Renal cortical epithelial cell (primary cell): ENCODE measurements at places on chromosomes 1 and 21. TPM values are rescaled to one million over a fixed set of nuclear protein-coding genes. Genes with fewer than 3 reads are reported as not detected.

DNA sequence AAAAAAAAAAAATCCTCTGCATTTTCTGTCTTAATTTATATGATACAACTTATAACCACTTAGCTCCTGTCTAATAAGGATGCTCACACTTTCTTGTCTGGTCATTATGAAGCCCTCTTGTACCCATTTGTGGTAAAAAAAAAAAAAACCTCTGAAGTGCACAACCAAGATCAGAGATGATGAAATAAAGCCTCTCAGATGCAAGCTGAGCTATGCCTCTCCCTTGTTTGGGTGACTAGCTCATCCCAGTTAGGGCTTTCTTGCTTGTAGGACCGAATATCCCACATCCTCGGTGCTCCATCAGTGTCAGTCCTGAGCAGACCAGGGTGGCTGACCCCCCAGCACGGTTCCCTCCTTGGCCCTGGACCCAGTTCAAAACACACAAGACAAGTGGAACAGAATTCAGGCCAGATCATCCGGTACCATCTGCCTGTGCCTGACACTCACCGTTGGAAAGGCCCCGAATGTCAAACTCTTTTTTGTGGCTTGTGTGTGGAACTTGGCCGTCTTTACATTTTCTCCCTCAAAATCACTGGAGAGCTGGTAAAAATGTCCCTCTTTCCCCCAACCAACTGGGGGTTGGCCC is 6.3 kb upstream of the SELENON start:
- no peak for DNase-seq

DNA sequence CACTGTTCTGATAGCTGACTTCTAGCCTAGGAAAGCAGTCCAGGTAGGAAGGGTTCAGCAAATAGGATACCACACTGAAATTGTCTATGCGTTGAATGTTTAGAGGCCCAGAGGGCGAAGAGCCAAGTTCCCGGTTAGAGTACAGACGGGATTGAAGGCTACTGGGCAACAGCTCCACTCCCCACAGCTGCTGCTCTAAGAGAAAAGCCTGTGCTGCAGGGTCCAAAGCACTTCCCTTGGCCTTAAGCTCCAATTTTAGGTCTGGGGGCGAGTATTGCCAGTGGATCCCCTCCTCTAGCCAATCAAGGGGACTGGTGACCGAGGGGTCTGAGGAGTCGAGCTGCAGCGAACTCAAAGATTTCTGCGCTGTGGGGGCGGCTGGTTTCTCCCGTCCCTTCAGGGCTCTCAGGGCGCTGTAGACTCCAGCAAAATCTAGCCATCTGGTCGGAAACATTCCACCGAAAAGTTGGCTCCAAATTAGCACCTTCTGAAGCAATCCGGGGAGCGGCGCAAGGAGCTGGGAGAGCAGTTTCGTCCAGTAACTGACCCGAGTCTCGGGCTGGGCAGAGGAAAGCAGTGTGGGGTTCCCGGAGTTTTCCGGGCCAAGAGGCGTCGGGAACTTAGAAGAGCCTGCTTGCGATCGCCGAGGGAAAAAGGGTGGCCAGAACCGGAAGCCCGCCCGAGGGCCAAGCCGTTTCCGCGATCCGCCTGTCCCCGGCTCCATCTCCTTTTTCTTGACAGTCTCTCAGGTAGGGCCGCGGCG is 748 bp downstream of the PPP1R15B start:
- no peak for DNase-seq

GRCh38 chr1:229853751-229854150 is 213.3 kb upstream of the GALNT2 start:
- no peak for DNase-seq

DNA sequence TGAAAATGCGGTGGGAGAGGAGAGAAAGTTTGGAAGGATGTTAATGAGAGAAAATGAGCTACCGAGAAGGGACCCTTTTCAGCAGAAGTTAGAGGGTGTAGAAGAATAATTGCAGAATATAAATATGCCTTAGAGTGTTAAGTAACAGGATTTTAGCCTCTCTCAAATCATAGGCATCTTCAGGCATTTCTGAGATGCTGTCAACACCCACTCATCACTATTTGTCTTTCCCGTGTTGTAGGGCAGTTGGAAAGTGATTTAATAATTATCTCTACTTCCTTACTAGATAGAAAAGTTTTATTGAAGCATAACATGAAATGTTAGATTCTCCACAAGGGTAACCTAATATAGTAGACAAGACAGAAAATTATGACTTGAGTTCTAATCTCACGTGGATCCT is 96.4 kb upstream of the RGS4 start:
- DNase-seq: no peak

DNA sequence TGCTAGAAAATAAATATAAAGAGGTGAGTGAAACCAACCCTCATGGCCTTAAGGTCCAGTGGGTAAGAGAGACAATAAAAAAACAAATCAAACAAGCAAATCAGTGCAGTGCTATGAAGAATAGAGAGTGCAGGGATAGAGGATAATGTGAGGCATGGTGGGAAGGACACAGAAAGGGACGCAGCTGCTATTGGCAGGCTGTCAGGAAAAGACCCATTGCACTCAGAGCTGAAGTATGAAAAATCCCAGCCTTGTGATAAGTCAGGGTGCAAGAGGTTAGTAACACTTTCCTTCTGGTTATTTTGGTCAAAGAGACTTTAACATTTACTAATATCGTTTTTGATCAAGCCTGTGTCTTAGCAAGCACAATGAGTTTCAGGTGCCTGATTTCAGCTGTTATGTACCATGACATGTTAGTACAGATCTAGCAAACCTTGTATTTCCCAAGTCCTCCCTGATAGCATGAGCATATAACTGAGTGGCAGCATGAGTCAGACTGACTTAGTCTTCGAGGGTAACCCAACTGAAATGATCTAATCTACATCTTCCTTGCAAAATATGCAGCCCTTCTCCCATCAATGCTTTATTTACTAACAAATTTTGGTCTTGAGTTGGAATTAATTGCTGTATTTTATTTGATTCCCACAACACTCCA is 31.7 kb downstream of the CHML start:
- peak; percentile 77 for DNase-seq

Gene PTGS2
- 0.30 and 2.6 TPM in 2 replicates for total RNA-seq
